H1 (cell line): ENCODE measurements at places on chromosomes 3 and 15. TPM values are rescaled to one million over a fixed set of nuclear protein-coding genes. Genes with fewer than 3 reads are reported as not detected.

Gene TRAIP
- 25.4 and 28.1 TPM in 2 replicates for total RNA-seq

DNA sequence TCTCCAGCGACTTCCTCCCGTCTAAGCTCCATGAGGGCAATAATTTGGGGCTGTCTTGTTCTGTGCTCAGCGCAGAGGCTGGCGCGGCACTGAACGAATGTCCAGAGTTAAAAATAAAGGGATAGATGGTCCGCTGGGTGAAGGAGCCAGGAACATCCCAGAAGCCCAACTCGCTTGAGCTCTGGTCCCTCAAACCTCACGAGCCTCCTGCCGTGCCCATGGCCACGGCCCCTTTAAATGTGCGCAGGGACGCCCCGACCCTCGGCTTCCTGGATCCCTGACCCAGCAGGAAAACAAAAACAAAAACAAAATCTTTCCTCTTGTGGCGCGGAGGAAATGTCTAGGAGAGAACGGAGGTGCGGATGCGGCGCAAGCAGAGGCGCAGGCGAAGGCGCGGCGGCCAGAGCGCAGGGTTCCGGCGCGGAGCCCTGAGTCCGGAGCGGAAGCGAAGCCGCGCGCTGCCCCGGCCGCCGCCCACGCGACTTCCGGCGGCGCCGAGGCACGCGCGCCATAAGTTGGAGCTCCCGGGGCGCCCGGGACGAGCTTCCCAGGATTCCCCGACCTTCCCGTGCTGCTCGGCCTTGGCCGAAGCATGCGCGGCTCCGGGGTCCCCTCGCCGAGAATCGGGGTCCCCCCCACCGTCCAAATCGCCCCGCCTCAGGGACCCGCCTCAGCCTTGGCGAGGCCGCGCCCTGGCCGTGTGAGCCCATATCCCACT lies 52.9 kb upstream of the WNT7A start:
- H3K4me3 ChIP-seq, result no peak overlapping the region
- H3K4me1 ChIP-seq, result no peaks in the 10 kb centered on the region
- DNase-seq, result no peak
- no peak overlapping the region for H3K27ac ChIP-seq
- no peaks in the 10 kb centered on the region for H3K27me3 ChIP-seq
- H3K36me3 ChIP-seq, result no peaks in the 10 kb centered on the region

DNA sequence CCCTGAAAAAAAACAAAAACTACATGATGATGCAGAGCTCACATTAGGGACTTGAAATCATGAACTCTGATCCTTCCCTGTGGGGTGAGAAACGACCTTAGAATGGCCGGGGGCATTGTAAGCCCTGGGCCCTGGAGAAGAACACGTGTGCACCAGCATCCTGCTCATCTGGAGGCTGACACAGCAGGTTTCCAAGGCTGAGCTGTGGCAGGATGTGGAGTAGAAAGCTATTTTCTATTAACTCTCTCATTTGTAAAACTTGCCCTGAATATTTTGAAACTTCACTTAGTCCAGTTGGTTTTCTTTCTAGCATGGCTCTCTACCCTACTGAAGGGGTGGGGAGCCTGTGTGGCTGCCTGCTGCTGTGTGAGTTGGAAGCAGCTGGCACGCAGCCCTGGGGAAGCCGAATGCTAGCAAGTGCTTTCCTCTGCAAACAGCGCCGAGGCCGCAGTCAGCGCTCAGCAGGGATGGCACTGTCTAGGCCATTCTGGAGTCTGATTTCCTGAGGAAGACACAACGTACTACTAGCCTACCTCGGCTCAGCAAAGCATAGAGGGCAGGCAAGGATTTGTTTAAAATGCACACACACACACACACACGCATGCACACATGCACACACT lies 58.0 kb downstream of the GABRG3 start:
- no peak for DNase-seq
- no peak overlapping the region for H3K4me3 ChIP-seq
- H3K4me1 ChIP-seq, result no peaks in the 10 kb centered on the region
- no peaks in the 10 kb centered on the region for H3K27me3 ChIP-seq
- H3K36me3 ChIP-seq, result no peaks in the 10 kb centered on the region

- DNase-seq, result no peak
- peaks cover 6% of the 10 kb centered on the region for H3K4me1 ChIP-seq
- H3K27me3 ChIP-seq, result no peaks in the 10 kb centered on the region
- no peak overlapping the region for H3K27ac ChIP-seq
Measured at GRCh38 chr3:20404741-20405100, 218.7 kb upstream of the SGO1 start.

- H3K4me3 ChIP-seq, result no peak overlapping the region
- no peak overlapping the region for H3K27ac ChIP-seq
- H3K27me3 ChIP-seq, result no peaks in the 10 kb centered on the region
- no peak for DNase-seq
- no peaks in the 10 kb centered on the region for H3K36me3 ChIP-seq
- no peaks in the 10 kb centered on the region for H3K4me1 ChIP-seq
Measured at GRCh38 chr3:128247666-128248409, 94.6 kb downstream of the EEFSEC start.
